ENCODE measurements at places on chromosomes 16 and 17.
A peak's percentile ranks its signal among the peaks of the same experiment; 100 is the strongest.

DNA sequence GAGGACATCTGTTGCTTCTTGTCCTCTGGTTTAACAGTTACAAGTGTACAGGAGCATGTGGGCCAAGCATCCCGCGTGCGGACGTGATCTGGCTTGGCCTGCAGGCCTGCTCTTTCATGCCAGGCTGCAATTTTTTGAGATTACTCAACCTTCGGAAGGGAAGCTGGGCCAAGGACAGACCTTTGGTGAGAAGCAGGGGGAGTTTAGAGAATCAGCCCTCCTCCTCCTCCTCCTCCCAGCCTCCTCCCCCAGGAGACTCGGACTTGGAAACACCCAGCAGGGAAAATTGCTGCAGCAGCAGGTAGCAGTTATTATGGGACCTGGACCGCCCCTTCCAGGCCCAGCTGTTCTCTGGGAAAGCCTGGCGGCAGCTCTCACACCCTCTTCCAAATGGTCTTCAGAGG, 5.1 kb upstream of the KLHL36 start:
- DNase-seq = no peak

DNA sequence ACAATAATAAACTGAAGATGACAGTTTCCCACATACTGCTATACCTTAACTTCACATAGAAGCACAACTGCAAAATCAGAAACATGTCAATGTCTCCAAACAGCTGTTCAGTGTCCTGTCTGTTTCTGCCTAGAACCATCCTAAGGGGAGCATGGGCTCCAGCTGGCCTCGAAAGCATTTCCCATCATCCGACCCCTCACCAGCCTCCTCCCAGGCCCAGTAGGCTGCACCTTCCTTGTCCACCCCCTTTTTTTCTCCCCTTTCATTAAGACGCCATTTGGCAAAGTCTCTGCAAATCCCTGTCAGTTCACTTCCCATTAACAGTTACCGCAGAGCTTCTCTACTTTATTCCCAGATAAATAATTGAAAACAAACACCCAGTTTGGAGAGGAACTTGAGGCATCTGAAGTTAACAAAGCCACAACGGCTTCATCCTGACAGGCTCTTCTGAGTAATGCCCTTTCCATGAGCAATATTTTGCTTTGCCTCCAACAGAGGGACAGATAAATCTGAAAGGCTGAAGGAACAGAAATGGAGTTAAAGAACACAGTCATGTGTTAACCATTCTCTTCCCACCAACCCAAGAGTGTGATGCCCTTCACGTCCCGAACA, 65.3 kb downstream of the SLC39A11 start:
- DNase-seq = no peak

GRCh38 chr16:30889721-30890120, 4.2 kb downstream of the BCL7C start:
- DNase-seq = no peak

DNA sequence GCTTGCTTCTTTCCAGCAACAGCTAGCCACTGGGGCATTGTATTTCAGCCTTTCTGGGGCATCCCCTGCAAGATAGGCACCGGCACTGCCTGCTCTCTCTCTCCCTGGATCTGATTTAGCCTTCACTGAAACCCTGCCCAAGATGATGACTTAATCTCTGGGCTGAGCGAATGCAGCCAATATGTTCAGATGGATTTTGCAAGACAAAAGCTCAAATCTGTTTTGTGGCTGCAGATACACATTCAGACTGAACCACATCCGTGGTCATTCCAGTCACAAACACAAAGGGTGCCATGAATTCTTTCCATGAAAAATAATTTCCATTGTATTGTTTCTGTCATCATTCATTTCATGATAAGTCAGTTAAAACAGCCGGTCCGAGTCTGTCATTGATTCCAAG, 24.2 kb downstream of the SOST start:
- DNase-seq = no peak

GRCh38 chr17:81808778-81809555, 5.0 kb downstream of the GCGR start:
- DNase-seq = no peak

DNA sequence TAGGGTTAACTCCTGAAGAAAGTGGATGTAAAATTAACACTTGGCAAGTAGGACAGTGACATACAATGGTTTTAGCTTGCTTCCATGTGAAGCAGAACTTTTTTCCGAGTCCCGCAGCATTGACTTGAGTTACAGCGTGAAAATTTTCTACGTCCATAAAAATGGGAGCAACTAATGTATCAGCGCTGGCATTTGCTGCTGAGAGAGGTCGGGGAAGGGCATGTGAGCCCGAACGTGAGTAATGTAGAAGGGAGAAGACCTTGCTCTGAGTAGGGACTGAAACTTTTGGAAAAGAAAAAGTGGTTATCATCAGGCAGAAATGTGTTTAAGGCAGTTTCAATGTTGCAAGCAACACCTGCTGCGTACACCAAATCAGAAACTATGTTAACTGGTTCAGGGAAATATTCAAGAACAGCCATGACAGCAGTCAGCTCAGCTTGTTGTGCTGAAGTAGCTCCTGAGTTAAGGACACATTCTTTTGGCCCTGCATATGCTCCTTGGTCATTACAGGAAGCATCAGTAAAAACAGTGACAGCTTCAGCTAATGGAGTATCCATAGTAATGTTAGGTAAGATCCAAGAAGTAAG, 70.9 kb upstream of the ARL4D start:
- no peak for DNase-seq

- DNase-seq = peak; percentile 72
Measured at GRCh38 chr16:46621006-46621933, at the start of gene SHCBP1. SHCBP1 (minus strand) TSS chr16:46621379; CDS start chr16:46621359, 20 bp downstream.

GRCh38 chr16:22787466-22788192, 26.3 kb upstream of the HS3ST2 start:
- DNase-seq = no peak

- no peak for DNase-seq
Measured at GRCh38 chr16:14196011-14196410, 124.9 kb downstream of the MRTFB start.

- no peak for DNase-seq
Measured at GRCh38 chr17:27810211-27810901, 10.0 kb upstream of the NOS2 start.

DNA sequence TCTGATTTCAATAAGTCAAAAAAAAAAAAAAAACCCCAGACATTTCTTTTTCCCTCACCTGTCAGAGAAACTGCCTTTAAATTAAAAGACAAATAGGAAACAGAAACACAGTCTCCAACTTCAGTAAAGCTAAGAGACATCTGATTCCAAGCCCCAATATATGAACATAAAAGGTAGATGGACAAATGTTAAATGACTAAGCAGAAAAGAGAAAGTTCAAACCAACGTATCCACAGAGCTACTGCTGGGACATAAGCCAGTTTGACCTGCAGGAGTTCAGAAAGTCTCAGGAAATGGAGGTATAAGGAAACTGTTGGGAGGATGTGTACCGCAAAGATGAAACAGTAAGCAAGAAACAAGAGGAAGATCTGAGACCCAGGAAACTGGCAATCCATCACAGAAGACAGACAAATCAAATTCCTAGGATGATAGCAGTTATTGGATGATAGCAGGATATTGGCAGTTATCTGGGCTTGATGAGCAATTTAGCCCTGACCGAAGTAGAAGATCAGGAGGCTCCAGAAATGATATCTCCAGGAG, 135.0 kb downstream of the BRIP1 start:
- no peak for DNase-seq

DNA sequence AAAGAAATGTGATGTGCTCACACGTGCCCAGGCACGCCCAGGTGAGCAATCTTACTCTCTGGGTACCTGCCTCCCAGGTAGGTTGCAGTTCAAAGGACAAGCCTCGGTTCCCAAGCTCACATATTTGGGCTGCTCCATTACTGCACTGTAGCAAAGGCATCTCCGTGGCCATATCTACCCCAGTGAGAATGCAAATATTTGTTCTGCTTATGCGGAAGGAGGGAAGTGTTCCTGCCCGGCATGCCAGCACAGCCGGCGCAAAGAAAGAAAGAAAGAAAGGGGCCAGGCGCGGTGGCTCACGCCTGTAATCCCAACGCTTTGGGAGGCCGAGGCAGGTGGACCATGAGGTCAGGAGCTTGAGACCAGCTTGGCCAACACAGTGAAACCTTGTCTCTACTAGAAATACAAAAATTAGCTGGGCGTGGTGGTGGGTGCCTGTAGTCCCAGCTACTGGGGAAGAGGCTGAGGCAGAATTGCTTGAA, 30.7 kb downstream of the SLC43A2 start:
- no peak for DNase-seq

DNA sequence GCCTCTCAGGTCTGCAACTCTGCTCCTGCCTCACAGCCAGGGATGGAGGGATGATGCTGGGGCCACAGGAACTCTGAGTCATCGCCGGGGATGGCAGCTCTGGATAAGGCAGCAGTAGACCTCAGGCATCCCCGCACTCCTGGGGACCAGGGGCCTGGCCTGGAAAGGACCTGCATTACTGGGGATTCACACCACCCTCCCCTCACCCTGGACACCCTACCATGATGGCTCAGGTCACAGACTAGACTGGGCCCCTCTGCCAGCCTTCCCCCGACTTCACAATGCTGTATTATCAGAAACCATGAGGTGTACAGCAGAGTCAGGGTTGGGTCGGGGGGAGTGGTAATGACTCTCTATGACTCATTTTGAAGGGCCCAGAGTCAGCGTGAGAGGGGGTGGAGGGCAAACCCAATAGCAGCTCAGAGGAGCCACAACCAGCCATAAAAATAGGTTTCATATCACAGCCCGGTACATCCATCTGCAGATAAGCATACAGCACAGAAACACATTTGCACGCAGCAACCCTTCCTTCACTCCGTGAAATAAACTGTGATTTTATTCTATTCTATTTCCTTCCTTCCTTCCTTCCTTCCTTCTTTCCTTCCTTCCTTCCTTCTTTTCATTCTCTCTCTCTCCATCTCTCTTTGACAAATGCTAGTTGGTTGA, 28.8 kb downstream of the DYNLRB2 start:
- no peak for DNase-seq

DNA sequence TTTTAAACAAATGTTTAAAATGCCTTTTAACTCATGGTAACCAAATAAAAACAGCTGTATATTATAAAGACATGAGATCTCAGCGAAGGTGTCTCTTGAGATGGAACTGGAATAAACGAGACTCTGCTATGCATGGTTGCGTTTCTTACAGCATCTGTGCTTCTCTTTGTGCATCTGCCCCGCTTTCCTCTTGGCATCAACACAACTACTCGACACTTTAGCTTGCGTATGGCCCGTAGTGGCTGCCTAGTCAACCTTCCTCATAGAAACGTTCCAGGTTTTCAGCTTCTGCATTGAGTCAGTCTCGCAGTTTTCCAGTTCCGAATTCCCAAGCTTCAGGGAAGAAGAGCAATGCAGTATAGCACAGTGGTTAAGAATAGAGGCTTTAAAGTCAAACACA, 214.9 kb downstream of the CEP112 start:
- no peak for DNase-seq

GRCh38 chr16:47284999-47285398, 141.3 kb upstream of the NETO2 start:
- no peak for DNase-seq

DNA sequence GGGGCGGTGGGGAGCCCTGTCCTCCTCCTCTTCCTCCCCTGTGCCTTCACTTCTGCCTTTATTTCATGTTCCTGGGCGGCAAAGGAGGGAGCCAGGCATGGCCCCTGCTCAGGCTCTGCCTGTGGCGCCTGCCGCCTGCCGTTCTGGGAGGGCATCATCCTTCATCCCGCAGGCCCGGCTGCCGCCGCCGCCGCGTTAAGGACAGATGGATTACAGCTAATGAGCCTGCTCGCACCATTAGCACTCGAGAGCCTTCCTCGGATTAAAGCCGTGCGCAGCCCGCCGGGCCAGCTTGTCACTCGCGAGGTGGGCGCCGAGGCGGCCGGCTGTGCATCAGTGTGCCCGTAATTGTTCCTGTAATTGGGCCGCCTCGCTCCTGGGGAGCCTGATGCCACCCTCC, 127.7 kb upstream of the GSE1 start:
- DNase-seq = no peak

- DNase-seq = no peak
Measured at GRCh38 chr16:84132527-84133285, 12.3 kb downstream of the HSDL1 start.

- DNase-seq = no peak
Measured at GRCh38 chr17:47605011-47605410, 44.7 kb upstream of the KPNB1 start.

DNA sequence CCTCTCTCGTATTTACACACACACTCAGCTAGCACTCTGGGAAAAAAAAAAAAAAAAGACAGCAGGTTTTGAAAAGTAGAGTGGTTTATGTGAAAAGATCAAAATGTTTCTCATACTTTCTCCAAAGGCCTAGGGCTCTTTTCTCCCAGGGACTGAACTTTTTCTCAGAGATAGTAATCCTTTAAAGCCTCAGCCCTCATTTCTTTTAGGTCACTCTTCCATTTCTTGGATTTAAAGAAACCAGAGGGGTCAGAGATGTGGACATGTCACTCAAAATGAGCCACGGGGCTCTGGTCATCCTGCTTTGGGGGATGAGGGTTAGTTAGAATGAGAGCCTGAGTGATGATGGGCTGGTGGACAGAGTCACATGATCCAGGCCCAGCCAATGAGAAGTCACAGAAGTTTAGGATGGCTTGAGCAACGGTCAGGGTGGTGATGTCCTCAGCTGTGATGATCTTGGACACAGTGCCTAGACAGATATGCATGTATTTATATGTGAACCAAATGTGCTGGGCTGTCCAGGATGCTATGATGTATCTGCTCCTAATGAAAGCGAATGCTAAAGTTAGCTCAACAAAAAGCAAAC, 33.7 kb upstream of the AXIN2 start:
- no peak for DNase-seq

GRCh38 chr16:84677849-84678248, 22.0 kb upstream of the USP10 start:
- DNase-seq = no peak

DNA sequence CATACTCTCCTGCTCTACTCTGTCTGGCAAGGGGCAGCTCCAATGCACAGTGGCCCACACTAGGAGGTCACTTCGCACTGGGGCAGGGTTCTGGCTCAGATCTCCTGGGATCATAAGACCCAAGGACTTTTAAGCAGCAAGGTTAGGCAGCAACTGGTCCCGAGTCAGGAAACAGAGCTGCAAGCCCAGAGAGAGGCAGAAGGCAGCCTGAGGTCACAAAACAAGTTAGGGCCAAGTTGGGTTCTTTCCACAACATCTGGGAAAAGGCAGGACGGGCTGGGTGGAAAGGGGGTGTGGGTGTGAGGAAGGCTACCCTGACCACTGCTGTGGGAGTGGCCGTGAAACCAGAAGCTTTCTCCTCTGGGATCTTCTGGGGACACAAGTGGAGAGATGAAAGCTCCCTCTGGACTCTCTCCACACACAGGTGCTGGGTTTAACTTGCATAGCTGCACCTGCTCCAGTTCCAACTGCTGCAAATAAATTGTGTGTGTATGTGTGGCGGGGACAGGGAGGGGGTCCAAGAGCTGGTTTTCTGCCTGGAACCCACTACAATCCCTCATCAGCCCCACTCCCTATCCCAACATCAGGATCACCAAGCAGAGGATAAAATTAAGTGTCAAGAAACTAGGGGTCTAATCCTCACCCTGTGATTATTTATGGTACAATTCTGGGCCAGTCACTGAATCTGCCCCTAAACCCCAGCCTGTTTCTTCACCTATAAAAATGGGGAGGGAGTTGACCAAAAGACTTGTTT, 8.0 kb upstream of the TSPOAP1 start:
- no peak for DNase-seq

GRCh38 chr17:2177235-2177811, 122.4 kb downstream of the HIC1 start:
- no peak for DNase-seq

- no peak for DNase-seq
Measured at GRCh38 chr16:86222547-86222946, 287.8 kb upstream of the FOXF1 start.

GRCh38 chr16:72983728-72984350, 64.1 kb downstream of the ZFHX3 start:
- DNase-seq = no peak

Measured in iPS DF 6.9 (cell line).